Stimulated activated CD4-positive, alpha-beta T cell treated with anti-CD3 and anti-CD28 coated beads, Interleukin-4, amount 100 ng/mL, for 1 hour (primary cell): ENCODE measurements at places on chromosomes 6 and 20.

- no peak for DNase-seq
Measured at GRCh38 chr20:21174516-21175239, 48.8 kb downstream of the KIZ start.

DNA sequence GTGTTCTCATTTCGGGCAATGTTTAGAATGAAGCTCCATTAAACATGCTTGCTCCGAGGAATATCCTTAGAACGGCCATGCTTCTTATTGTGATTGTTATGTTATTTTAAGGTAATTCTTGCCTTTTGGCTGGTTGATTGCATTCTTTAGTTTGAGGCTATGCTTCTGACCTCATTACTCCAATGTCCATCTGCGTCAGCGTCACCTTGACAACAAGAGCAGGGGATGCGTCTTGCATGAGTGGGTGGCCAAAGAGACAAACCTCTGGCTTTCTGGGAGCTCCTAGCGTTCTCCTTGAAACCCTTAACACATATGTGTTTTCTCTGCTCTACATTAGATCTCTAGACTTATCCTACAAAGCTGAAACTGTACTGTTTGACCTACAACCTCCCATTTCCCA, 184.3 kb downstream of the THBS2 start:
- no peak for DNase-seq

- DNase-seq = no peak
Measured at GRCh38 chr6:81834141-81834681, 81.7 kb upstream of the TENT5A start.

DNA sequence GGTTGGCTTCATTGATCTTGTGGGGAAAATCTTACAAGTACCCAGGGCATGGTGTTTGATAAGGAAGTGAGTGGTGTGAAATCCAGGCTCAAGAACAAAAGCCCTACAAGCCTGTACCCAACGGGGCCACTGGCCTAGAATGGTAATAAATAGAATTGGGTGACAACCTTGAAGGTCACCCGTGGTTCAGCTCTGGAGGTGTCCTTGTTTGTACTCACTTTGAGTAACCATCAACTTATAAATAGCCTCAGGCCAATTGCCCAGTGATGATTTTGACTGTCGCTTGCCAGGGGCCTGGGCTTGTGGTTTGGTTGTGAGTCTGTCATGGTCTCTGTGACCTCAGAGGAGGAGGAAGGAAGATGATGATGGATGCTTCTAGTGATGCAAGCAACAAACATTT, 87.8 kb downstream of the PHACTR3 start:
- DNase-seq = no peak

DNA sequence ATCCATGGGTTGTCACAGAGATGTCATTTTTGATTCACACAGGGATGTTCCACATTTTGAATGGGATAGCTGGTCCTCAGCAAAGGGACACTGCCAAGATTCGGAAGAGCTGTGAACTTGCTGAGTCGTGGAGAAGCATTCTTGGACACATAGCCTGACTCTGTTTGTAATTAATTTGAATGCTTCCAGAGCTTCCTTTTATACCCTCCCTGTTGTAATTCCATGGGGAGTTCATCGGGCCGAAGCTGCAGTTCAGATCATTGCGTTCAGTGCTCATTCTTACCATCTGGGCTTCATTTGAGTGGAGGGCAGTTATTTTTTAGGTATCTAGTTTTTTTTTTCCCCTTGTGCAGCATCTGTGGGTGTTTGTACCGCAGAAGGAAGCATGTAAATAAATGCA, 126.5 kb downstream of the SLC24A3 start:
- no peak for DNase-seq

DNA sequence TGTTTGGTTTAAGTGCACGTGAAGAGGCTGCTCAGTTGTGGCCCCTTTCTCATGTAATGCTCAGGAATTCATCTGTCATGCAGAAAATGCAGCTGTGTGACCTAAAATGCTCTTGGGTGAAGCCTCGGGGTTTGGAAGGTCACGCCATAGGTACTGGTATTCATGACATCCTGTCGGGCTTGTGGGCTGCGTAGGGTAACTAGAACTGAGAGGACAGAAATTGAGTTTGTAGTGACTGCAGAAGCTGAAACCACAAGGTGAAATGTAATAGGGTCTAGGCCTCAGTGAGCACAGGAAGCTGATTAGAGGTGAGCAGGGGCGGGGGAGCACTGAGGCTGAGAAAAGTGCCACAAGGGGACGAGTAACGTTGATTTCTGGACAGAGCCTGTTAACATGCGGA, 128.8 kb downstream of the SOBP start:
- DNase-seq = peak; percentile 5

GRCh38 chr20:53623454-53624211, 30.0 kb upstream of the ZNF217 start:
- DNase-seq = peak; percentile 42
